Activated naive CD4-positive, alpha-beta T cell treated with anti-CD3 and anti-CD28 coated beads, Interleukin-2, amount 50 U/mL, for 16 hours (primary cell): ENCODE measurements at places on chromosomes 16 and 17.

DNA sequence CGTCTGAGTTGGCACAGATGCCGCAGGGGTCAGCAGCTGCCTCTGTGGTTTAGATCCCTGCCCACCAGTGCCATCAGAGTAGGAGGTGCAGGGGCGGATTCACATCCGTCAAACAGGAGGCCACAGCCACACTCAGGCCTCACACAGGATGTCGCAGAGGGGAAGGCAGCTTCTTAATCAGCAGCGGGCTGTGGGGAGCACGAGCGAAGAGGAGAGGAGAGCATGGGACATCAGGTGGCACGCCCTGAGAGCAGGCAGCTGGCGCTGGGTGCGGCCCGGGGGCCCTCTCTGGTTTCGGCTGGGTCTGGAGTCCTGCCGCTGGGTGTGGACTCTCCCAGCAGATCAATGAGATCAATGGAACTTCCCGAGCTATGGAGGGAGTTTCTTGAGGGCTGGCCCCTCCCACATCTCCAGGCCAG is 9.6 kb downstream of the LLGL2 start:
- peak; percentile 39 for DNase-seq

DNA sequence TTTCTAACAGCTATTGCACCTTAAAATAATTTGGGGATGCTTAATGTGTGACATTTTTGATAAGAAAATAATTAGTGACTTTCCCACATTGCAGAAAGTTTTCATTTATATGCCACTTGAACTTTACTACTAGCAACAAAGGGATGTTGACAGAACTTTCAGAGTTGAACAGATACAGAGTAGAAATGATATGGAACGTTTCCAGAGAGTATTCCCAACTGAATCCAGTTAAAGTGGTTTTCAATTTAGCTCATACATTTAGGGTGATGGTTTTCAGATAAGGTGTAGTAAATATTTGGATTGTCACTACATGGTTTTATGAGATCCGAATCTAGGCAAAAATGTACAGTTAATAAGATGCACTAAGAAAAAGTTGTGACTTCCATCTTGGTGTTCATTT is 17.3 kb downstream of the MAP2K4 start:
- DNase-seq = no peak

GRCh38 chr16:52492789-52493357 is 54.1 kb downstream of the TOX3 start:
- no peak for DNase-seq

DNA sequence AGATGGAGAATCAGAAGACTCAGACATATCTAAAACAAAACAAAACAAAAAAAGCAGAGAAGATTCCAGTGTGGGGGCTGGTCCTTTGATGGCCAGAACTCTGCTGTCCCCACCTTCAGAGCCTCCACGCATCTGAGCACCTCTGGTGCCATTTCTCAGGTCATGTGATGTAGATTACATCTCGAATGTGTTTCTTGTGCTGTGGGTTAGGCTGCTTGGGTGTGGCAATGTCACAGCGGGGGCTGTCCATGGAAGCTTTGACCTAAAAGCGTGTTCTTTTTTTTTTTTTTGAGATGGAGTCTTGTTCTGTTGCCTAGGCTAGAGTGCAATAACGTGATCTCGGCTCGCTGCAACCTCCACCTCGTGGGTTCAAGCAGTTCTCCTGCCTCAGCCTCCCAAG is 51.2 kb downstream of the PLD6 start:
- no peak for DNase-seq

DNA sequence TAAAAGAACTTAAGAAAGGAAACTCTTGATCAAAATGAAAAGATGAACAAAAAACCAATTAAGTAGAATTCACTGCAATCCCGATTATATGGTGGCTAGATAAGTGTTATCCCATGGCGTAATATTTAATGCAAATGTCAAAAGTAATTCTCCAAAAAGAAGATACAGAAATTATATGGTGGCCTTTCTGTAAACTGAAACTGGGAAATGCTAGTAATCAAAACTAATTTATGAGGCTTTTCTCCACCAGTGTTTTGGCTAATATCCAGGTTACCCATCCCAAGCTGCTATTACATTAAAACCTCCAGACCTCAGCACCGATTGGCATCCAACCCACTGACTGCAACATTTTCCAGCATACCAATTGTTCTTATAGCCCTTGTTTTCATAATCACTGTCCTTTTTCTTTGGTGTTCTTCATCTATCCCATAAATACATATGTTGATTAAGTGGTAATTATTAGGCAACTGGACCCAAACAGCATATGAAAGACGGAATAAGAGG is 77.2 kb upstream of the TNRC6A start:
- no peak for DNase-seq

DNA sequence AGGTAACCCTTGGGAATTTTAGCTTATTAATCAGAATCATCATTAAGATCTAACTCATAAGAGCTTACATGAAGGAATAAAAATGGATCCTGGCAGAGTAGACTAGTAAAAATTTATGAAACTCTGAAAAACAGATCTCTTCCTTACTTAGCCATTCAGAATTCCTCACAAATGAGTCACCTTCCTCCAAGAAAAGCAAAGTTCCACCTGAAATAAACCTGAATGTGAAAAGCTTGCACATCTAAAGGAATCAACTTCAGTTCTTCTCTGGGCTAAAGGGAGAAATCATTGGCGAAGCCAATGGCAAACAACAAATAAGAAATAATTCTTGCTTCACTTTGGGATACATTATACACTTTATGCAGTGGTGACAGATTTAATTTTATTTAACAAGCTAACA is 22.7 kb downstream of the MYO1D start:
- DNase-seq = no peak

- no peak for DNase-seq
Observed at GRCh38 chr17:65583921-65584603, 22.6 kb upstream of the AXIN2 start.

DNA sequence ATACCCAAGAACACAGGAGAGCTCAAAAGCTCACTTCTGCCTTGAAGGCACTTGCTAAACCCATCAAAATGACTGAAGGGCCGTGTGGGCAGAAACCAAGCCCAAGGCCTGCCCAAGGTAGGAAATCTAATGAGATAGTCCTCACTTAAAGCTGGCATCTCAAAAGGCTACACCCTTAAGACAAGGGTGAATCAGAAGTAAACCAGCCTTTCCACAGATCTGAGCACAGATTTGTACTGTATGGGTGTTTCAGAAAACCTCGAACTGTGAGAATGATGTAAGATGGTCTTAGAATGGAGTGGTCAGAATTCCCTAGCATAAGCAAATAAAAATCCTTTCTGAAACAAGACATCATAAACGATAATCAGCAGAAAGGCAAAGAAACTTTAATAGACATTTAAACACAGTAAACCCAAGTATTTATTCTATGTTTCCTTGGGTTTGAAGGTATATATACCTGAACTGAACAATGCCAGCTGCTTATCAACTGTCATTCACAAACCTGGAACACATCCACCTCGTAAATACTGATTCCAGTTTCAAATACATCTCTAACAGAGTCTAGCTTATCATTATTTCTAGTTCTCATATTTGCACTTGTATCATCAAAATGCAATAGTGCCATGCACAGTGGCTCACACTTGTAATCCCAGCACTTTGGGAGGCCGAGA is 37.8 kb downstream of the GLG1 start:
- no peak for DNase-seq

- no peak for DNase-seq
Observed at GRCh38 chr17:82705756-82706155, 7.3 kb upstream of the RAB40B start.

- DNase-seq = no peak
Observed at GRCh38 chr16:21946889-21947635, 6.1 kb upstream of the UQCRC2 start.

GRCh38 chr16:1790611-1791255 is 2.8 kb downstream of the IGFALS start:
- DNase-seq = no peak

- DNase-seq = no peak
Observed at GRCh38 chr17:80888276-80889160, 103.1 kb upstream of the CHMP6 start.

DNA sequence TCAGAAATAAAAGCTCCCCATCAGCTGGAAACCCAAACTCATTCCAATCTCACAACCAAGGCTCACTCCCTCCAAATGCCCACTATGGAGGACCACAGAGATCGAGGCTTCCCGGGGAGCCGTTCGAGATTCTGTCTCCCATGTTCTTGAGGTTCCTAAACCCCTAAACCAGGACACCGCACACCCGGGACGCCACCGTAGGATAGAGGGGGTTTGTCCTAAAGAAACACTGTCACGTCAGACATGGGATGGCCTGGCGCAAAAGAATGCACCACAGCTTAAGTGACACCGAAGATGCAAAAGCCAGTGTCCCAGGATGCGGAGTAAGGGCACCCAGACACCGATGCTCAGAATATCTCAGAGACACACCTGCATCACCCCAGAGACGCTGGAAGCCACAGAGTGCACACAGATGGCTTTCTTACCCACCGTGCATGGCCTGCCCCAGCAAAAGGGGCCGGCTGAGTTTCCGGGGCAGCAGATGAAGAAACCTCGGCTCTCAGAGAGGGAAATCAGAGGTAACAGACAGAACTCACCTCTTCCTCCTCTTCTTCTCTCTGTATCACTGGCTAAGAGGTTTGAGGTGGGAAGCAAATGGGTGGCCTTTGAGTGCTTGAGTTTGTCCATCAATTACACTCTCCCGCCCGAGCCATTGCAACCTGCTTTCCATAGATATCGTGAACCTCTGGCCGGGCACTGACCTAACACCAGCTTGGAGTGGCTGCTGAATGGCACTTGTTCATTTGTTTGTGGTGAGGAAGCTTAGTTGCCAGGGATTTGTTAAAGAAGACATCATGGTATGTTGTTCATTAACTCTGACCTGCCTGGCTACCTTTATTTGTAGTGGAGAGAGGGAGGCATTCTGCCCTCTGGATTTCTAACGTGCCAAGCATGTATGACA is 65.1 kb upstream of the TNRC6C start:
- DNase-seq = no peak

DNA sequence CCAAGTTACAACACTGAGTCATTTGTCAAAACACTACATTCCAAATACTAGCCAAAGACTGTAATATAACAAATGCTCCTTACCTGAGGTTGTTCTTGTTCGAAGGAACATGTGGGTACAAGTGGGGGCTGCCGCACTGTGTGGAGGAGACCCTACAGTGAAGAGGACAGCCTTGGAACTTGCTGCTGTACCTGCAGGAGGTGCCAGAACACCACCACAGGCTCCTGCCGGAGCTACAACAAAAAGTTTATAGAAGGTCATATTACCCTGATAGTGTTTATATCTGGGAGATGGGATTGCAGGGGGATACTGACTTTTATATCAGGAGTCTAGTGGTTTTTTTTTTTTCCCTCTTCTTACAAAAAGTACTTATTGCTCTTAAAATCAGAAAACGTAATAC is 37.8 kb upstream of the ALDH3A1 start:
- no peak for DNase-seq

GRCh38 chr17:27217631-27218030 is 76.3 kb upstream of the WSB1 start:
- DNase-seq = no peak

GRCh38 chr16:81676883-81677737 is 102.0 kb upstream of the PLCG2 start:
- no peak for DNase-seq

DNA sequence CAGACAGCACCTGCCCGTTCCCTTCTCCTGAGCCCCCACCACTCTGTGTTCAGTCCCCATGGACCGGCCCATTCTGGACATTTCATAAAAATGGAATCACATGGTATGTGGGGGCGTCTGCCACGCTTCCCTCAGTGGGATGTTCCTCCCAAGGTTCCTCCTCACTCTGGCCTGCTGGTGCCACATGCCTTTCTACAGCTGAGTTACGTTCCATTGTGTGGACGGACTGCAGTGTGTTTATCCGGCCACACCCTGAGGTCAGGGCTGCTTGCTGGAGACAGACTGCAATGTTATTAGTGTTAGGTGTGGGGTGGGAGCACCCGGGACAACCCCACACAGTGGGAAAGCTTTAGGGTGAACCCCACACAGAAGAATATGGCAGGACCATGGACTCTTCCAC is 5.9 kb upstream of the AATK start:
- DNase-seq = no peak

- DNase-seq = no peak
Observed at GRCh38 chr16:66620429-66620795, 15.9 kb downstream of the CMTM3 start.
